Activated T-cell treated with anti-CD3 and anti-CD28 coated beads, Interleukin-2, amount 50 U/mL, for 24 hours (primary cell): ENCODE measurements at places on chromosomes 11 and 22.

GRCh38 chr11:91299980-91300379 lies 924.6 kb upstream of the FAT3 start:
- no peak for DNase-seq

- no peak for DNase-seq
Measured at GRCh38 chr11:65541093-65541982, 16.5 kb downstream of the SCYL1 start.

DNA sequence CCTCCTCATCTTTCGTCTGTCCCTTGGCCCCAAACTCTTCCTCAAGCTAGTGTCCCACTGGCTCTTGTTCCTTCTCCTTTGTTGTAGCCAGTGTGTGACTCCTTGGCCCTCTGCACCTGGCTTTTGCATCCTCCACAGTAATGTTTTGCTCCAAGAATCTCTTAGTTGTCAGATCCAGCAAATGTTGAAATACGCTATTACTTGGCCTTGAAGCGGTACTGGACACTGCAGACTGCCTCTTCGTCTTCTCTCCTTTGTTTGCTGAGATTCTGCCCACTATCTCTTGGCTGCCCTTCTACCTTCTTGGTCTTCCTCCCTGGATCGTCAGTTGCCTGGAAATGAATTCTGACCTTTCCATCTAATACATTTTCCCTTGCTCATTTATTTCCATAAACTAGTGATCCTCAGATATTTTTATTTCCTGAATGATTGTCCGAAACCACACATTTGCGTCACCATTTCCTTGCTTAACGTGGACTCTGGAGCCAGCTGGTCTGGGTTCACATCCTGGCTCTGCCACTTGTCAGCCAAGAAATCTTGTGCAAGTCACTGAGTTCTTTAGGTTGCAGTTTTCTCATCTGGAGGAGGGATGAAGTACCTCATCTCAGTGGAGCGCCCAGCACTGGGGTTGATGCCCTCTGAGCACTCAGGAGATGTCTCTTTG lies 113.6 kb downstream of the LDLRAD3 start:
- DNase-seq: no peak

DNA sequence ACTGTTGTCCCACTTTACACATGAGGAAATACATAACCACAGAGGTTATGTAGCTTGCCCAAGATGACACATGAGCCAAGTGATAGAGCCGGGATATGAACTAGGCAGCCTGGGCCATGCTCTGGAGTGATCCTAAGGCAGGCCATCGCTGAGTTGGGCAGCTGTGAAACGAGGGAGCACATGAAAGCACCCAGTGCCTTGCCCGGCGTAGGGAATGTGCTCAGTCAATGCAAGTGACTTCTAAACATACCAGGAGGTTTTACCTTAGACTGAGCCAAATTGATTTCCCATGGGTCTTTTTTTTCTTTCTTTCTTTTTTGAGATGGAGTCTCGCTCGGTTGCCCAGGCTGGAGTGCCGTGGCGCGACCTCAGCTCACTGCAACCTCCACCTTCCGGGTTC lies 10.5 kb downstream of the GRIK4 start:
- no peak for DNase-seq

GRCh38 chr11:77370217-77370616 lies 68.7 kb upstream of the GDPD4 start:
- no peak for DNase-seq

GRCh38 chr11:34650528-34650927 lies 29.6 kb downstream of the EHF start:
- peak; percentile 82 for DNase-seq

DNA sequence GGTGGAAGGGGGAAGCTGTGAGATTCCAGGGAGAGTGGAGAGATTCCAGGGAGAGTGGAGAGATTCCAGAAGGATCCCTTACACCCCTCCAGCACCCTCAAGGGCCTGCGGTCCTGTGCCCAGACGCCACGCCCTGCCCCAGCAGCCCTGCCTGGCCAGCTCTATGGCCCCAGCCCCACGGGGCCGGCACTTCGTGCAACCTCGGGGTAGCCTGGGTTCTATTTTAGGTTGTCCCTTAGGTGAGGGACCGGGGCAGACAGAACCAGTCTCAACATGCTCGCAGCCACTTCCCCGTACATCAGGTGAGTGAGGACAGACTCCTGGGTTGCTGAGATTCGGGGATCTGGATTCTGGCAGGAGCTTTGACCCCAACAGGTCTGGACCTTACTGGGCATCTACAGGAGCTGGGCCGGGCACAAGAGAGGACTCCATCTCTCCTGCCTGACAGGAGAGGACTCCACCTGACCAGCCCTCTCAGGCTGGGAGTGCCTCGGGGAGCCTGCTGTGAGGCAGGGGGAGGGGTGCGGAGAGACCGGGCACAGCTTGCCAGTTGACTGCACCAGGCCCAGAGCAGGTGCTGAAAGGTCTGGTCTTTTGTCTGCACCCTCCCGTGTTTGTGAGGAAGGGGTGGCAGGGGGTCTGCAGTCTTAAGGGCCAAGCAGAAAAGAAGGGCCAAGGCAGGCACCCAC lies 8.5 kb upstream of the ADORA2A start:
- DNase-seq: no peak

DNA sequence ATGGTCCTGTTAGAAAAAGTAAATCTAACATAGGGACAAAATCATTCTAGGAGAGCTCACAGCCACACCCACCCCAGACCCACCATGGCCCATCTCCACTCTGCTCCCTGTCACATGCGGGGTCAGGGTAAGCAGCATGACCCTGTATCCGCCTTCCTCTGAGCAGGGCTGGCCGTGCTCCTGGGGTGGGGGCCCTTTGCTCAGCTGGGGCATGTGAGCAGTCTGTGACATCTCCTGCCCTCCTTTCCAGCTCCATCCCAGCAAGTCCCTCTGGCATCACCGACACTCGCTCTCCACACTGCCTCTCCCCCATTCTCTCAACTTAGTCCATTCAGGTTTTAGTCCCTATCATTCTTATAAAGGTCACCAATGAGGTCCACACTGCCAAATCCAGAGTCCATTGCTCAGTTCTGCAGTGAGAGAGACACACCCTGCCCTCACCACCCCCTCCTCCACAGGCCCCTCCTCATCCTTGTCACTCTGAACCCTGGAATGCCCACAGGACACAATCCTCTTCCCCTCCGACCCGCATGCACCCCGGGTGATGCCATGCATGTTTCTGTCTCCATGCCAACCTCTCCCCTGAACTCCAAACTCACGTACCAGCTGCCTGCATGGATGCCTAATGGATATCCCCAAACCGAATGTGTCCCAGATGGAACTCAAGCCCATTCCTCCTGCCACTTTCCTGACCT lies 65.1 kb upstream of the PITPNB start:
- no peak for DNase-seq

GRCh38 chr11:57356268-57356667 lies 18.1 kb downstream of the P2RX3 start:
- DNase-seq: no peak

DNA sequence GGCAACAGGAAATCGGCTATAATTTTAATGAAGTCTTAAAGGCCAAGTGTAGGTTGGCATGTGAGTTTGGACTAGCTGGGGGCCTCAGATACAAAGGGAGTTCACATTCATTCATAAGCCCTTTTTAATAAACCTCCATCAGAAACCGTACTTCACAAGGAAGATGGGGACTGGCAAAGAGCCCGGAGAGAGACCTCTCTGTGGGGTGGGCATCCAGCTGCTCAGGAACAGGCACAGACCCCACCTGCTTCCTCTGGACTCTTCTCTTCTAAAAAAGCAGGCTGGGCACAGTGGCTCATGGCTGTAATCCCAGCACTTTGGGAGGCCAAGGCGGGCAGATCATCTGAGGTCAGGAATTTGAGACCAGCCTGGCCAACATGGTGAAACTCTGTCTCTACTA lies 3.9 kb upstream of the ARFGAP3 start:
- no peak for DNase-seq

- DNase-seq: no peak
Measured at GRCh38 chr22:44931077-44931540, 78.7 kb downstream of the PHF21B start.

DNA sequence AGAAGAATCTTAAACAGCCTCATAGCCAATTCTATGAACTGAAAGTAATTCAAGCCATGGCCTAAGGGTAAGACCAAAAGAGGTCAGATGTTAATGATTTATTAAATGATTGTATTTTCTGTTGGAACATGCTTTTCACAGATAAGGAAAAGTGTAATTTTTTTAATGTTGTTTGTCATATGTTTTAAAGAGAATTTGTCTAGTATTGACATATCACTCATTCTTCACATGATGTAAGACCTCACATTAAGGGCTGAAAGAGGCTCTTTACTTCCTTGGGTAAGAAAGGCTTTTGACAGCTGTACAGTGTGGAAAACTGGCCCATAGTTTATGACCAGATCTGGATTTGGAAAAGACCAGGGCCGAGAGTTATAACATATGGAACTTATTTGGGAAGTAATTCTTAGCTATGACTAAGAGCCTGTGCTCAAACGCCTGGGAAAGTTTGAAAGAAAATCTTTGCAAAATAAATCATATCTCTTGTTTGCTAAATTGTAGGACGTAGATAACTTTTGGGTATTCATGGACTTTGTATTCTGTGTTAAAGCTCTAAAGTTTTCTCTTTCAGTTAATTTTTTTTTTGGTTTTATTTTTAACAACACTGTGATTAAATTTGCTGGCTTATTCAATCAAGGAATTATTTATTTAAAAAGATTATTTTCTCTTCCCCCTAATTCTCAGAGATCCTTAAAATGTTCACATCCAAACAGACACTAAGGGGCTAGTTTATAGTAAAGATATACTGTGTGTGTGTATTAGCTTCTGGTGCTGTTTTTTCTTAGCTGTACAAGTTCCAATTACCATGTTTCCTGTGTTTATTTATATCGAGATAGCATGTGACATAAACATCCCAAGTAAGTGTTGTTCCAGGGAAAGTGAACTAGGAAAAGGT lies 162.2 kb downstream of the ARHGAP42 start:
- DNase-seq: no peak

DNA sequence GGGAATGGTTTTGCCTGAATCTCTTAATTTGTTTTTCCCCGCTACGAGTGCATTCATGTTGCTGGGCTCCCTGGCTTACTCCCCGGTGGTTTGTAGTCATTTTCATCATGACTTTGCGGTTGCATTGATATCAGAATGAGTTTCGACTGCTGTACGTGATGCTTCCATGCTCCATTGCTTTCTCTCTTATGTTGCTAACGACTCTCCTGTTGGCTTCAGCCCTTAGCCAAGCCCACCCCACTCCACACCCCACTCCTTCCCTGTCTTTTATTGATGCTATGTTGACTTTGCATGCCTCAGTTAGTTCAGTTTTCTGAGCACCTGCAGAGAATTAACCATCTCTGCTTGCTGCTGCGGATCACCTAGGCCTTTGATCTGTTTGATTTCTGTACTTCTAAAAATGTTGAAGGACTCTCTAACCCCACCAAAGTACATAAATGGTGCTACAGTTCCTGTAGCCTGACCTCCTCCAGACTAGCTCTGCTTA lies 65.3 kb downstream of the ARFGAP2 start:
- no peak for DNase-seq

GRCh38 chr11:36774603-36775002 lies 176.6 kb upstream of the RAG2 start:
- DNase-seq: no peak

DNA sequence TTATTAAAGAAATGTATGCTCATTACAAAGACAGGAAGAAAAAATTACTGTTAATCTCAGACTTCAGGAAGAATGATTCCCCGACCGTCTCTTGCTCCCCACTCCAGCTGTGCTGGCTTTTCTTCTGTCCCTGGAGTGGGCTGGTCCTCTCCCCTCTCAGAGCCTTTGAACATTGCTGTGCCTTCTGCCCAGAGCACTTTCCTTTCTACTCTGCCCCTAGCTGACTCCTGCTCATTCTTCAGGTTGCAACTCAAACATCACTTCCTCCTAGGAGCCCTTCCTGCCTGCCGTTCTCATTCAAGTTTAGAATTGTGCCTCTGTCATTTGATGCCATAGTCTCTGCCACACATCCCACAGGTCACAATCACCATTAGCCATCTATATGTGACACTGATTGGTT lies 329.5 kb downstream of the MIAT start:
- no peak for DNase-seq

DNA sequence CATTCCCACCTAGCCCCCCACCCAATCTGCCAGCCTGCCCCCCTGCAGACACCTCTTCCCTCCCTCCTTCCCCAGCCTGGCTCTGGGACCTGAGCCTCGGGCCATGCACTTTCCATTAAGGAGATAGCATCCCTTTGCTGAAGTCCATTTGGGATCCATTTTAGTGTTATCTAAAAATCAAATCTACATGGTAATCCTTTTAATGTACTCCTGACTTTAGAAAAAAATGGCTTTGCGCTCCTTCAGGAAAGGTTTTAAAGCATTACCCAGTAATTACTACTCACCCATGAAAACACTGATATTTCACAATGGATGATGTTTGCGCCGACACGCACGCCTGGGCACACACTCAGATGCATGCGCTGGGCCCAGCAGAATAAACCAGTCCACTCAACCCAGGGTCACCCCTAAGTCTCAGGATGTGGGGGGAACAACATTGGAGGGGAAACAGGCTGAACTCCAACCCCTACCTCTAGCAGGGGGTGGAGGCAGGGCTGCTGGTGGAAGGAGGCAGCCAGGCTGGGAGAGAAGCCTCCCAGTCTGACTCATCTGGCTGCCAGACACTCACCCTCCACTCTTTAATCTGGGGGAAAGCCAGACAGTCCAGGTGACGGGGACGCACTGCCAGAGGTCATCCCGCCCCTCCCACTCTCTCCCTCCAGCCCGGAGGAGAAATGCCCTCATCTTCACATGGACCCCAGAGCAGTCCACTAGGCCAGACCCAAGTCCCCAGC lies 29.8 kb downstream of the LMO1 start:
- no peak for DNase-seq

- no peak for DNase-seq
Measured at GRCh38 chr11:5550440-5551095, 2.2 kb upstream of the OR52H1 start.

DNA sequence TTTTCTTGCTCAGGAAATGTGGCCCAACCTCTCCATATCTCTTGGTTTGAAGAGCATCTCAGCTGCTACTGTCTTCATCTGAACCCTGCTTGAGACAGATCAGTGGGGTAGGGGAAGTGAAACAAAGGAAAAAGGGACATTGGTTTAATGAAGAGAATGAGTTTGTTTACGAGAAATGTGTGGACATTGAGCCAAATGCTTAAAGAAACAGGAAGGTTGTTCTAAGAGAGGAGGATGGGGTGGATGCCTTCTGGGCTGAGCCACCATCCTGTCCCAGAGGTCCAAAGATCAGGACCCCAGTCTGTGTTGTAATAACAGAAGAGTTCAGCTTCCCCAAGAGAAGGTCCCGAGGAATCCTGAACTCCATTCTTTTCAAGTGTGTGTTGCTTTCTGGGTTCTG lies 369.7 kb downstream of the INSC start:
- DNase-seq: no peak

DNA sequence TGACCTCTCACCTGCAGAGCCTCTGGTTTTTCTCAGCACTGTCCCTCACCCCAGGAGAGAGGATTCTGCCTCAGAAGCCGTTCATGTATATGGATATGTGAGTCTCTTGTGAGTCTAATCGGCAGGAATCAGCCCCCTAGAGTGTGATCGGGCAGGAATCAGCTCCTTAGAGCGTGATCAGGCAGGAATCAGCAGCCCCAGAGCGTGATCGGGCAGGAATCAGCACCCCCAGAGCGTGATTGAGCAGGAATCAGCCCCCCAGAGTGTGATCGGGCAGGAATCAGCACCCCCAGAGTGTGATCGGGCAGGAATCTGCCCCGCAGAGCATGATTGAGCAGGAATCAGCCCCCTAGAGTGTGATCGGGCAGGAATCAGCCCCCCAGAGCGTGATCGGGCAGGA lies 80.0 kb upstream of the EIF3D start:
- no peak for DNase-seq

GRCh38 chr11:79244798-79245197 lies 196.0 kb downstream of the TENM4 start:
- no peak for DNase-seq
